ENCODE measurements at places on chromosomes 3 and 15.

- no peak for DNase-seq
These were observed 14.9 kb downstream of the SIAH2 start for GRCh38 chr3:150747886-150748683.

DNA sequence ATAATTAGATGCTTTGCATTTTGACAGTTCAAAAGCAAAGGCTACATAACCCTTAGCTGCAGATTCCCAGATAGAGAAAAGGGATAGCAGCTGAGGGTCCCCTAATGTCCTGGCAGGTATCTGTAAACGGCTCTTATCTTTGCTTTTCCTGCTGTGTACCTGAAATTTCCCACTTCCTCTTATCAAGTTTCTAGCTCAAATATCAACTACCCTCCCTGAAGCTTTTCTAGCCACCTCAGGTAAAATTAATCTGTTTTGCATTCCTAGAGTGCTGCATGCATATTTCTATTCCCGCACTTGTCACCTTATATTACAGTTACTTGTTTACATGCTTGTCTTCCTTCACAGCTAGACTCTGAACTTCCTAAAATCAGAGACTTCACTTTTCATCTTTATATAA is 55.6 kb upstream of the STXBP5L start:
- DNase-seq = no peak

DNA sequence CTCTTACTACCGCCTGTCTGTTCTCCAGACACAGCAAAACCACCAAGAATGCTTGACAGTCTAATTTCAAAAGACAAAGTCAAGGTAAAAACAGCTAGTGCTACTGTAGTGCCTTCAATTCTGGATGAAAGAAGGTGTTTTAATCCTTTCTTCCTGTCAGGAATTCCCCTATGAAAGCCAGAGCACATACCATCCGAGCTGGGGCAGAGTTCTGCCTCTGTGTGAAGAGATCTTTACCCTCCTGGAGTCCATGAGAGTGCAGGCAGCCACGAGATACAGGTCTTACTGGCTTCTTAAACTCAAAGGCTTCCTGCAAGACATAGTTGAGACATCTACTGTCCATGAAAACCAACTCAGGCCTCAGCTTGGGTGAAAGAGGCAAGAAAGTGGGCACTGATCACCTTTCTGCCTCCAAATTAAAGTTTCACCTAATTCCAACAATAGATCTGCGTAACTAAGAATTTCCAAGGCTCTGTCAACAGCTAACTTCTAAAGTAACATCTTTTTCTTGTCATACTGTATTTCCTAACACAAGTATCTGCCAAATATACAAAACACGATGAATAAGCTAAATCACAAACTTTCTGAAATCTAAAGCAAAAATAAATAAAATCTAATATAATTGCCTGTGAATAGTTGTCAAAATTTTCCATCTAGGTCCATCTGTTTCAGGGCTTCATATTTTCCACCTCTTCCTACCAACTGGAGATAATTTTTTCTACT is 7.5 kb downstream of the CDC25A start:
- no peak for DNase-seq

GRCh38 chr3:110027446-110028080 is 690.2 kb upstream of the DPPA4 start:
- DNase-seq = peak; percentile 37

DNA sequence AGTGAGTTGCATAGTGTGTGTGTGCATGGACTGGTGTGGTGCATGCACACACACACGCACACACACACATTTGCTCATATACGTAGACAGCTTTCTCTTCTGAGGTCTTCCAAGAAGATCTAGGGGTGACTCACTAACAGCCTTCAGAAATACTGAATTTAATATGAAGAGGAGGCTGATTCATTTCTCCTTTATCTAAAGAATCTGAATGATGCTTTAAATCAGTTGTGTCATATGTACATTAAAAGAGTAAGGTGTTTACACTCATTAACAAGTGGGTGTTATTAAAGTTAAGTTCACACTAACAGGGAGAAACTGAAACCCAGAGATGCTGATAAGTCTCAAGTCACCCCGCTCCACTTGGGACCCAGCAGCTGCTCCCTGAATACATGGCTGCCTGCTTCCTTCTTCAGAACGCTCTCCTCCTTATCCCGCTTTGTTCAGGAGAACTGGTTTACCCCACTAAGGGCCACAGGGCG is 22.0 kb downstream of the TMPRSS7 start:
- DNase-seq = peak; percentile 64

- no peak for DNase-seq
These were observed 1.4 kb upstream of the PRKCI start for GRCh38 chr3:170220871-170221270.

GRCh38 chr15:50055750-50056157 is 63.3 kb downstream of the ATP8B4 start:
- no peak for DNase-seq

- peak; percentile 99 for DNase-seq
These were observed 308.4 kb downstream of the RPLP1 start for GRCh38 chr15:69760890-69761568.

GRCh38 chr3:189404797-189405484 is 226.2 kb upstream of the TP63 start:
- DNase-seq = no peak

GRCh38 chr3:162602619-162603018 is 1106.0 kb downstream of the OTOL1 start:
- DNase-seq = no peak

DNA sequence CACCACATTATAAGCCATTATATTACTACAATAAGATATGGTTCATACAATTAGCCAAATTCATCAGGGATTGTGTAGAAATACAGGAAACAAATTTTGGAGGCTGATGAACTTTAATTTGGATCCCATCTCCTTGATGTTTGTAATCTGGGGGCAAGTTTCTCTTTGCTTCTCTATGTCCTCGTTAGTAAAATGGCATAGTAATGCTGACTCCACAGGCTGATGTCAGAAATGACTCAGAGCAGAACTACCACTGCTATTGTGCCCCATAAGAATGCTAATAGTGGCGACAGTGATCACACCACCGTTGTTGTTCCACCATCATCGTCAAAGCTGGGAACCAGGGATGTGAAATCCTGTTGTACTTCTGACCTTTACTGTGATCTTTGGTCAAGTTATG is 722.3 kb upstream of the LMCD1 start:
- peak; percentile 4 for DNase-seq

All from fibroblast of skin of scalp (primary cell).